LHCN-M2 (cell line): ENCODE measurements at places on chromosomes 5 and 9. TPM values are rescaled to one million over a fixed set of nuclear protein-coding genes. Genes with fewer than 3 reads are reported as not detected.

Gene GLDC
- 2.1 and 2.8 TPM in 2 replicates for total RNA-seq

Gene CTSV
- 8.1 and 12.2 TPM in 2 replicates for total RNA-seq

Gene CYLC2
- not detected in 2 replicates for total RNA-seq

Gene ARHGEF37
- 0.11 and 0.45 TPM in 2 replicates for total RNA-seq

Gene OBP2B
- total RNA-seq = not detected in 2 replicates

Gene FEM1C
- 19.6 and 22.1 TPM in 2 replicates for total RNA-seq

Gene DBH
- total RNA-seq = not detected in 2 replicates

Gene KCNT1
- not detected in 2 replicates for total RNA-seq

Gene ENTPD8
- total RNA-seq = not detected in 2 replicates

Gene NME5
- total RNA-seq = 0.17 TPM in 1 of 2 replicates, not detected in the other

Gene GPR151
- total RNA-seq = not detected in 2 replicates

Gene DMRT3
- not detected in 2 replicates for total RNA-seq
